ENCODE measurements at places on chromosomes 5 and 9.

GRCh38 chr5:34047143-34047542 lies 4.1 kb upstream of the C1QTNF3 start:
- DNase-seq, result no peak

GRCh38 chr5:176565760-176566288 lies 16.7 kb downstream of the CDHR2 start:
- no peak for DNase-seq

GRCh38 chr5:135458921-135459331 lies 6.8 kb upstream of the TIFAB start:
- no peak for DNase-seq

DNA sequence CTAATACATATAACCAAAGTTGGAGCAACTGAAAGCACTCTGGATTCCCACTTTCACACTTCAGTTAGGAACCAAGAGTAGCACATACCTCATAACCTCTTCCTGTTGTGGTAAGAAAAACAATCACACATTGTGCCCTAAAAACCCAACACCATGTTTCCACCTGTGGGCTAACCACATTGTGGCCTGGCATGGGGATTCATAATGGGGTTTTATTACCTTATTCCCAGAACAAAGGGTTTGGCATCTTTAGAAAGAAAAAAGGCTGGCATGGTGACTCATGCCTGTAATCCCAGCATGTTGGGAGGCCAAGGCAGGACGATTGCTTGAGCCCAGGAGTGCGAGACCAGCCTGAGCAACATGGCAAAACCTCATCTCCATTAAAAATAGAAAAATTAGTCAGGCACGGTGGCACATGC lies 60.6 kb downstream of the HSD17B3 start:
- no peak for DNase-seq

DNA sequence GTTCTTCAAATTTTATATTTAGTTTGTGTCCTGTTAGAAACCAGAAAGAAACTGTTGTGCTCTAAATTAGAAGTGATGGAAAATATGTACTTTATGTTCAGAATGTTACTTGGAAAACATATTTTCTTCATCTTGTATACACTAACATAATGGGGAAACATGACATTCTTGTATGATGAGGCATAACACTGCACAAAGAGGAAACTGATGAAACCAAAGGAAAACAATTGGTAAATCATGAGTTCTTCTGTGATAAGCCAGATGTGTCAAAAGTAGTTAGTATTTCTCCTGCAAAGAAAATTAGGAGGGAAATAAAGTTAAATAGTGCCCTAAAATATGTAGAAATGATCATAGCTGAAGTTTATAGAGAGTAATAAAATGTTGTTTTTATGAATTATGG lies 111.1 kb upstream of the FBN2 start:
- peak; percentile 46 for DNase-seq

DNA sequence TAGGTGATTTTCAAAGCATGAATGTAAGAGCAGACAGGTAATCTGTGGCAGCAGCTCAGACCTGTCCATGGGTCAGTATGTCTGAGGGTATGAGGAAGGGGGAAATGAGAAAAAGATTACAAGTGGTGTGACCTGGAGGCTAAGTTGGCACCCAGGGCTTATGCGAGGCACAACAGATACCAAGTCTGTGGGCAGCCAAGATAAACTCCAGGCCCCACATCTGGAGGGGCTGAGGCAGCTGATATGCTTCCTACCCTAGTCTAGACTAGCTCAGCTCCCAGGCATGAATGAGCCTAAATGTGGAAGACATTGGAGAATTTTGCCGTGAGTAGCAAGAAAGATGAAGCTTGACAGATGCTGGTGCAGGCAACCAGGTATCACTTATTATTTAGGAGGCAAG lies 151.7 kb downstream of the PIK3R1 start:
- no peak for DNase-seq

DNA sequence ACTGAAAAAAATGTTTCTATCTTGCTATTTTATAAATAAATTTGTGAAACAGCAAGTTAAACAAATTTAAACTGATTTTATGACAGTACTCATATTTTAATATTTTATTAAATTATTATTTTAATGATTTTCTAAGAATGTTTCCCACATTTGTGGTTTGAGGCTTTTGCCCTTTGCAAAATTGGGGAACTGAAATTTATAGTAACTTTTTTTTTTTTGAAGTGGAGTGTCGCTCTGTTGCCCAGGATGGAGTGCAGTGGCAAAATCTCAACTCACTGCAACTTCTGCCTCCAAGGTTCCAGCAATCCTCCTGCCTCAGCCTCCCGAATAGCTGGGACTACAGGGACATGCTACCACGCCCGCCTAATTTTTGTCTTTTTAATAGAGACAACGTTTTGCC lies 7.2 kb upstream of the ADGRV1 start:
- DNase-seq, result no peak

DNA sequence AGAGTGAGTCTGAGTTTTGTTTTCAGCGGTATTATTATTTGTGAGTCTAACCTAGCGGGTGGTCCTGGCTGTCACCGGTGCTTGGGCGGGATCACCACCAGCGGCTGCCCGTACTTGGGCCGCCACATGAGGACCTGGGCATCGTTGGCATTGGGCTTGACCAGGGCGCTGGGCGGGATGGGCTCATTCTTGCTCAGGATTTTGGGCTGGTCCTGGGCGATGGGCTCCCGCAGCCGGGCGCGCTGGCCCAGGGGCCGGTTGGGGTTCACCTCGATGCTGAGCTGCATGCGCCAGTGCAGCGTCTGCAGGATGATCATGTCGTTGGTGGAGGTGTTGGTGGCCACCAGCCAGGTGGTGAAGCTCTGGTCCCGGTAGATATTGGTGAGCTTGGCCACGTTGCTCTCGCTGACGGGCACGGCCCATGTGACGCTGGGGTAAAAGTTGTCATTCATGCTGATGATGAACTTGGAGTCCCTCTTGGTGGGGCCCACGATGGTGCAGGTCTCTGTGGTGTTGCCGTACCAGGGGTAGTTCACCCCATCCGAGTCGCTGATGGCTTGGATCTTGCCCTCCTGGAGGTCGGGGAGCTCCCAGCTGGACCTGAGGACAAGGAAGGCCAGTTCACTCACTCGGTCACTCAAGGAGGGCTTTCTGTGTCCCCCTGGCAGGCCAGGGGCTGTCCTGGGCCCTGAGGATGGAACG lies 15.4 kb downstream of the FAM78A start:
- DNase-seq, result no peak

DNA sequence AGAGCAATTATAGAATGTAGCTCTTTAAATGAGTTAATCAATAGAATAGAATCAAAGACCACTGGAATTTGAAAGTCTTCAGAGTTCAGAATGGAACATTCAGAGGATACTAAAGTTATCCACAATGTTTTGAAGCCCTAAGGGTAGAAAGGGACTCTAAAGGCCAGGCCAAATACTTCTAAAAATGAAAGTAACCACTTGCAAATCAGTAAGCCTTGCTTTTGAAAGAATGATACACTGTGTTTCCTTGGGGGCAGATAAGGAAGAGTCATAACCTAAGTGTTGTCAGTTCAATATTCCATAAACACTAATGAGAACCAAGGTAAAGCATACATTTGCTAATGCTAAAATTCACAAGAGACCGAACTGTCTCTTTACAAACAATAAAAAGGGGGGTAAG lies 813.5 kb downstream of the PTPRD start:
- DNase-seq, result no peak

- DNase-seq, result no peak
These were observed 59.1 kb downstream of the THBS4 start for GRCh38 chr5:80094236-80094738.

GRCh38 chr5:122182491-122182921 lies 53.2 kb downstream of the ZNF474 start:
- DNase-seq, result peak; percentile 51

DNA sequence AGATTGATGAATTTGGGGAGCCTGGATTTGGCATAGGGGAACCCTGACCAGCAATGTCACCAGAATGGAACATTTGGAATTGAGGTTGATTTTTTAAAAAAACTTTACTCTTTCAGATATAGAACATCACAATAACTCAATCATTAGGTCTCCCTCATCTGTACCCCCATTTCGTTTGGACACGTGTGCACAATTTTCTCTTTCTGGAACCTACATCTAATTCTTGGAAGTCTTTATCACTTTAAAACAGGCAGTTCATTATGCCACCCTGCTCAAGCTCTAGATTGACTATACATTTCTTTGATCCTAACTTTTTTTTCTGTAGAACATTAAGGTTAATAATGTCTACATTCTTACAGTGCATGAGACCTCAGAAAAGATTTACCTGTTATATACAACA lies 3.7 kb upstream of the SSBP2 start:
- DNase-seq, result no peak

DNA sequence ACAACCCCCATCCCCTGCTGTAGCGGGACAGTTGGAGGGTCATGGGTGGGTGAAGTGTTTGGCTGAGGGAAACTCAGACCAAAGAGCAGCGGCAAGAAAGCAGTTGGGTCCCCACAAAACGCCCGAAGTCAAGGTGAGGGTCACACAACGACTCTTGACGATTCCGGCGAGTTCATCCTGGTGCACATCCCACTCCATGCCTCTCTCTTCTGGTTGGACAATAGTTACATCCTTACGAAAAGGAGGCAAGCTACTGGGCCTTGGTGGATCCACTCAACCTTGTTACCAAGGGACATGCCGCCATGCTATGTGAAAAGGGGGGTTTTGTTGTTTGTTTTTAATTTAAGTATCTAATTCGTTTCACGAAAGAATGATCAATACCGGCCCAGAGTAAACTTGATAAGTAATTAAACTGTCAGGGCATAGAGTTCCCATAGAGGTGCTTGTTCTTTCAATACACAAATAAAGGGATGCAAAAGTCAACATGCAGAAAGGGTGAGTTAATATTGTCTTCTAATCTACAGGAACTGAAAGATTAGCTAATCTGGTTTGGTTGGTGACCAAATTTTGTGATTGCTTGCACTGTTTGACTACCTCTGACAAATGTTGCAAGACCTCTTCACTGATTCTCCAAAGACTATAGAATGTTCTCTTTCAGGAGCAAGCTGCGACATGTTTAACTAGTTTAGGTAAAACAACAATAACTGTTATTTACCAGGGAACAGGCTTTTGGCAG lies 732 bp upstream of the SMIM15 start:
- no peak for DNase-seq

GRCh38 chr9:82164159-82164558 lies 175.6 kb downstream of the SPATA31D1 start:
- no peak for DNase-seq

- no peak for DNase-seq
These were observed 82.2 kb upstream of the RFX3 start for GRCh38 chr9:3608011-3608410.

DNA sequence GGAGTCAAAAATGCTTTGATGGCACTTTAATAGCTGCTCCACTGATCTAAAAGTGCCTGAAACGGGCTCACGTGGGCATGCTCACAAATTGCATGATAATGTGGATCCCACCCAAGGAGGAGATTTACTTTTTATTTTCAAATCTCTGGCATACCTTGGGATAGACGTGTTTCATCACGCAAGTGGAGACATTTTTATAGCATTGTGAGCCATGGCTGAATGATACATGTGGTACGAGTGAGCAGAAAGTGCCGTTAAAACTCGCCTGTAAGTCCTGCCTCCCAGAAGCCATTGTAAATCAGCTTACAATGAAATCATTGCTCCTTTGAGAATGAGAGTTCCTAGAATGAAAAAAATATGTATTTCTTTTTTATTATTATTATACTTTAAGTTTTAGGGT lies 514.7 kb downstream of the MAT2B start:
- DNase-seq, result no peak

GRCh38 chr9:37938121-37938891 lies 34.4 kb upstream of the SLC25A51 start:
- DNase-seq, result peak; percentile 56

DNA sequence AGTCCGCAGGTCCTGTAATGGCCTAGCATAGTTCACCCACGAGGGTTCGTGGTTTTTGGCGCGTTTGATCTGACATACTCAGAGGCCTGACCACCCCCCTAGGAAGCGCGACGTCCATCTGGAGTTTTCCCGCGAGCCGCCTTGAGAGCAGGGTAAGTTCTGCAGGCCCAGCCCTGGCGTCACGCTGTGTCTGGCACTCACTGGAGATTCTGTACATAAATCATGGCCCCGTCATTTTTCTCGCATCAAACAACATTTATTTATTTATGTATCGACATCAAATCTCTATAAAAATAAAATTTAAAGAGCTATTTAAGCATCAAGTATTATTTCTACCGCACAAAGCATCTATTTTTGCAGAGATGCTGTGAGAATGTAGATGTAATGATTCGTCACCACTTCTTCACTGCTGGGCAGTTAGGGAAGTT lies 437 bp upstream of the TRIM41 start:
- DNase-seq, result no peak

GRCh38 chr9:130872912-130873503 lies 23.6 kb downstream of the QRFP start:
- DNase-seq, result no peak

- DNase-seq, result no peak
These were observed 7.8 kb downstream of the FOXI1 start for GRCh38 chr5:170113522-170113900.

GRCh38 chr5:61386045-61386800 lies 54.2 kb downstream of the ZSWIM6 start:
- no peak for DNase-seq

DNA sequence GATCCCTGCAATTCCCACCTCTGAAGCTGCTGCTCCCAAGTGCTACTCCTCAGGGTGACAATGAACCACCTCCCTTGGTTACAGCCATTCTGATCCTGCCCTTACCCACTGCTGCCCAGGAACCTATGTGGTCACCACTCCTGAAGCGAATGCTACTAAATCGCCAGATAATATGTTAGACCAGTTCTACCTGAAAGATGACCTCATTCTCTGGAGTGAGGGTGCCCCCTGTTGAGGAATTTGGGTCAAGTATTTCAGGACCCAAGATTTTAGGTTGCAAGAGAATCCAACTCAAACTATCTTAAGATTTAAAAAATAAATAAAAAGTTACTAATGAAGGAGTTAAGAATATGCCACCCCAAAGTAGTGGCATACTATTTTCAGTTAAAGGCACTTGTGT lies 5.8 kb upstream of the SNAPC3 start:
- no peak for DNase-seq

DNA sequence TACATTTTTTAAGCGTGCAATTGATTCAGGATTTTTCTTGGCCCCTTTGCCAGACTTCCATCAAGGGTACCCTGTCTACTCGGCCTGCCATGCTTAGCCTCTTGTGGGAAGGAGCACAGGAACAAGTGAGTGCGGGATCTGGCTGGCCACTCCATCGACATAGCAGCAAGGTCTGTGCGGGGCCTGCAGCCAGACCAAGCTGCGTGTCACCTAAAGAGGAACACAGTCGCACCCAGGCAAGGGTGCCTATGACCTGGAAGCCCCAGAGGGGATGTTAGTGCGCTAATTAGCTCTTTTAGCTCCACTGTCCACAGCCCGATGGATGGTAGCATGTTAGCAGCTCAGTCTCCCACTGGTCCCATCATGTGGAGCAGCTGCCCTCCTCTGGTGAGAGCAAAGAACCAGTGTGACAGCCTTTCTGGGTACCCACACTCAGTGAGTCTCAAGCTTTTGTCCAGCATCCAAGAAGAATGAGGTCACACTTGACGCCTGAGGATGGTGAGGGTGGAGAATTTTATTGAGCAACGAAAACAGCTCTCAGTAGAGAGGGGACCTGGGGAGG lies 38.7 kb downstream of the FTMT start:
- no peak for DNase-seq

DNA sequence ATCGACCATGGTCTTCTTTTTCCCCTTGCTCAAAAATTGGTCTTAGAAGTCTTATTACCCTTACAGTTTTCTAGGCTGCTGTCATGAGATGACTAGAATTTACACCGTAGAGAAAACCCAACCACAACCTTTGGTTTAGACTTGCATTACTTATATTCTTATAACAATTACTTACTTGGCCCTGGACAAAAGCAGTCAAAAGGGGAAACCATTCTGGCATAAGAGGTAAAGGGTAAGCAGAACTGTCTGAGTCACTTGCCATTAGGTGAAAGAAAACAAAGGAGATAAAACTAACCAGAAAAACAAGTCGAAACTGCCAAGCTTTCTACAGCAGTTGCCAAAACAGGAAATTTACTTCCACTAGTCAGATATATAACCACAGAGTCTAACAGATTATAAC lies 17.9 kb downstream of the TMEM245 start:
- DNase-seq, result no peak

Data from AG09309 (cell line).